ENCODE measurements at places on chromosomes 2 and 18.
A peak's percentile ranks its signal among the peaks of the same experiment; 100 is the strongest.

GRCh38 chr2:45567288-45567963 is 43.6 kb downstream of the SRBD1 start:
- no peak for DNase-seq

- no peak for DNase-seq
Measured at GRCh38 chr2:152782171-152782570, 63.8 kb downstream of the ARL6IP6 start.

DNA sequence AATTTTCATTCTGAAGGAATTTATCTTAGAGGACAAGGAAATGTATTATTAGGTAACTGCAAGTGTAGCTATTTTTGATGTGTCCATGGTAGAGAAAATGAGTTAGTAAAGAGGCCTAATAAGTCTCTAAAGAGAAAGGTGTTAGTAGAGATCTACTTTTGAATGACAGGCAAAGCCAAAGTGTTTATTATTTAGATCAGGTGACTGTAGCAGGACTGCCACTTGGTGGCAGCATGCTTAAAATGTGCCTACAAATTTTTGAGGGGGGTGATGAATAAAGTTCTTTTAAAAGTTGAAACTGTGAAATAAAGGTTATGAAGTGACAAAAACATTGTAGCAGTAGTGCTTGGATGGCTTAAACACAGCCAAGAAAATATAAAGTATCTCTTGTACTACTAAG is 421.5 kb upstream of the MEIS1 start:
- DNase-seq, result no peak

DNA sequence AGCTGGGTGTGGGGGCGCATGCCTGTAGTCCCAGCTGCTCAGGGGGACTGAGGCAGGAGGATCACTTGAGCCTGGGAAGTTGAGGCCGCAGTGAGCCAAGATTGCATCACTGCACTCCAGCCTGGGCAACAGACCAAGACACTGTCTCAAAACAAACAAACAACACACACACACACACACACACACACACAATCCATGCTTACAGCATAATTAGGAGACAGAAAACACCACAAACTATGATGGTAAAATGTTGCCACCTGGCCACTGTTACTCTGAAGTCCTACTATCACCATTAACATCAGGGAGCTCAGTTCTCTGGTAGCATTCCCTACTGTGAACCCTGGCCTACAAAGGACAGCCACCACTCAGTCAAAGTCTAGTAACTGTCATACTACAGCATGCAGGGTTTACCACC is 18.3 kb downstream of the DNPEP start:
- no peak for DNase-seq

DNA sequence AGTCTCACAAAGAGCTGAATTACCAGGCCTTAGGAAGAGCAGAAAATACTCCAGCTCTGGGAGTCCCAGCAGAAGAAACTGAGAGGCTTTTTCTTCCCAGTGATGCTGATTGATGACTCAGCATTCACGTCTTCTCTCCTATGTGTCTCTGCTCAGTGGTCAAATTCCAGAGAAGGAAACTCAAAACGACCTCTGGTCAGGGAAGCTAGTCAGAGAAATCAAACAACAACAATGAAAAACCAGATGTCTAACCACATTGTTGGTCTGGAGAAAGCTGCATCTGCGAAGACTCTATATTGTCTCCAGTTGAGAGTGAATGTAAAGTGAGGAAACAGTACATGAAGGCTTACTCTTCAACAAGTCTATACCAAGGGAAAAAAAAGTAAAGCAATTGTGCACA is 28.6 kb upstream of the CERS6 start:
- no peak for DNase-seq

DNA sequence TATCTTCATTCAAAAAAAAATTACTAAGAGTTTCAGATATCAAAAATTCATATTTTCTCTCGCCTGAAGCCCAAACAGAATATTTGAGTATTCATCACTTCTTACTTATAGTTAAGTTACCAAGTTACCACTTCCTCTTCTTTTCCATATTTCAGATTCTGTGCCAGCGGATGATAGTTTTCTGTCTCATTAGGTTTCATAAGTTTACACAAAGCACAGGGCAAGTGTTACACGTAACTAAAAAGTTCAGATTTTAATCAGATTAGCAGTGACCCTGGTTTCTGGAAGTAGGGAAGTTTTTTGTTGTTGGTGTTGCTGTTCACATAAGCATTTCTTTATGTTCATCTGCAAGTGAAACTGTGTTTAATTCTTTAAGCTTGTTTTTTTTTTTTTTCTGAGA is 10.2 kb downstream of the AFTPH start:
- peak; percentile 43 for DNase-seq

DNA sequence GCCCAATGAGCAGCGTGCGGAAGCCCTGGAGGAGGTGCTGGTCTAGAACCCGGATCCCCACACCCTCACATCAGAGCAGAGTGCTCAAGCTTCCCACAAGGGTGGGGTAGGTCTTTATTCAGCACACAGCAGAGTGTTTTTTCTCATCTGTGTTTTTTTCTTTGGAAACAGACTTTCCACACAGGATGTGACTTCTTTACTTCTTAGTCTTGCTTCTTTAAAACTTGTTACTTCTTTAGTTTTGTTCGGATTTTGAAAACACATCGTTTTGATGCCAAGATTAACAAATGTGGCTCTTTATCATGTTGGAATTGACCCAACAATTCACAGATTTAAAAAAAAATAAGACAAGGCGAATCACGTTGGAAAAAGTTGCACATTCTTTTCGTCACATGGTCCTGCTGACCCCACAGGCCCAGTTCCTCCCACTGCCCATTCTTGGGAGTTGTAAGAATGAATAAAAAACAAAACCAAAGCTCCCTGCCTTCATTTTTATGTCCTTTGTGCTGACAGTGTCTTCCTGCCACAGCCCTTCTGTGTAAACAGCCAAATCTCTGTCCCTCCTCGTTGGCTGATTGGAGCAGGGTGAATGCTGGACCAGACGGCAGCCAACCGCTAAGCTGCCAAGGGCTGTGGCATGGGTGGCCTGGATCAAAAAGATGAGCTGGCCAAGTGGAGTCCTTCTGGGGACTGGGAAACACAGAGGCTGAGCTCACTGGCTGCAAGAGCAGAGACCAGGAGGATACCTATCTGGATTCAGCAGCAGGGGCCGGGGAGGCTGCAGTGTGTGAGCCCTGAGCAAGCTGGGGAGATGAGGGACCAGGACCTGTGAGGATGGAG is 81.6 kb downstream of the TWIST2 start:
- no peak for DNase-seq

GRCh38 chr18:51726614-51727013 is 529.1 kb upstream of the MEX3C start:
- no peak for DNase-seq

DNA sequence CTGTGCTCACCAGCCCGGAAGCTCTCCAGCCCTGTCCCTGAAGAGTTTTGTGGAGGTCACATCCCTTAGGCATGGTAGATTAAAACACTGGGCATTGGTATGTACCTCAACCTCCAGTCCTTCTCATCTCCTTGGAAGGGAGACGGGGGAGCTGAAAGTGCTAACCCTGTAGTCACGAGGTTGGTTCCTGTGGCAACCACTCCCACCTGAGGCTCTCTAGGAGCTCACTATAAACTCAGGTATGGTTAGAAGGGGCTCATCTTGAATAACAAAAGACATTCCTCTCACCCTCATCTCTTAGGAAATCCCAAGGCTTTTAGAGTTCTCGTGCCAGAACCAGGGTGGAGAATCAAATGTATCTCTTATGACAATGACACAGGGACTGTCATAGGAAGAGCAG is 43.0 kb upstream of the MGAT4A start:
- DNase-seq, result no peak

- no peak for DNase-seq
Measured at GRCh38 chr18:29305516-29305915, 1128.6 kb upstream of the CDH2 start.

DNA sequence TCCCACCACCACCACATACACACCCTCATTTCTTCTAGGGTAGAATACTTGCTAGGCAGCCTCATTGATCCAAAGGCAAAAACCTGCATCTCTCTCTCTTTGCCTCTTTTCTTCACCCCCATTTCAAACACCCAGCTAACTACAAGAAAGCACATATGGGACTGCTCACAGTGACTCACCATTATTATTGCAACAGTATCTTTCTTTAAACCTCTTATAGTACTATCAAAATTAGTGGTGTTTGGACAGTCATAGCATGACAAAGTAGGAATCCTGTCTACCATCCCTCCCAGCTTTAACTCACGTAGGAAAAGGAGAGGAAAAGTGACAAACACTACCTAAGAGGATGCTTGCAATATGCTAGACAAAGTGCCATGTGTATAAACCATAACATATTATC is 422.5 kb upstream of the CRIM1 start:
- no peak for DNase-seq

- DNase-seq, result no peak
Measured at GRCh38 chr18:25604196-25604893, 252.4 kb upstream of the ZNF521 start.

DNA sequence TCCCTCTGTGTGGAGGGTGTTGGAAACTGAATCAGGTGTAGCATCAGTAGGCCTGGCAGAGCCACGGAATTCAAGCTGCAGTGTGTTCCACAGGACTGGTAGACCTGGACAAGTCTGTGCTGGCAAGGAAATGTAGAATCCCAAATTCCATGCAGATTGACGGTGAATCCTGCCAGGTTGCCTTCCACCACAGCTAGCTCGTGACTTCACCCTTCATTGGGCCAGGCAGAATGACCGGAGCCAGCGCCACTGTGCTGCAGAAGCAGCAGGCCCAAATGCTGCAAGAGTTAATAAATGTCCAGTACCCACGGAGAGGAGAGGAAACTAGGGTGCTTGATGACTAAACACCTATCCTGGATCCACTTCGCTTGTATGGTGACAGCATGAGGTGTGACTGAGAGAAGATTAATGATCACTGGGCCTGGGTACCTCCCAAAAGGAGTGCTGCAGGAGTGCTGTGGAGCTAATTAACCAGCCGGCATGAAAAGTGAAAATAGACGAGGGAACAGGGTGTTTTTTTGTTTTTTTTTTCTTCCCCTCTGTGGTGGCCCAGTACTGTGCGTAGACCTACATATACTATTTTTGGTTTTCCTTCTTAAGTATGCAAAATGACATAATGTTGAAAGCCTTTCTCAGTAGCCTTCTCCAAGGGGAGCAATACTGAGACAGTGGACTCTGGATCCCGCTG is 122.2 kb downstream of the TANC1 start:
- DNase-seq, result no peak

DNA sequence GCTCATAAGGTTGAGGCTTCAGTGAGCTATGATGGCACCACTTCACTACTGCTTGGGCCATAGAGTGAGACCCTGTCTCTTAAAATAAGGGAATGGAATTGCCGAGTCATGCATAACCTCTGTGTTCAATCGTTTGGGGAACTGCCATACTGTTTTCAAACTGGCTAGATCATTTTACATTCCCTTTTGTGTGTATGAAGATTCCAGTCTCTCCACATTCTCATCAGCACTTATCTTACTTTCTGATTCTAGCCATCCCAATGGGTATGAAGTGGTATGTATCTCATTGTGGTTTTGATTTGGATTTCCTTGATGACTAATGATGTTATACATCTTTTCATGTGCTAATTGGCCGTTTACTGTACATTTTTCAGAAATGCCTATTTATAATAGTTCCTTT is 23.7 kb downstream of the MARCHF7 start:
- DNase-seq, result no peak

DNA sequence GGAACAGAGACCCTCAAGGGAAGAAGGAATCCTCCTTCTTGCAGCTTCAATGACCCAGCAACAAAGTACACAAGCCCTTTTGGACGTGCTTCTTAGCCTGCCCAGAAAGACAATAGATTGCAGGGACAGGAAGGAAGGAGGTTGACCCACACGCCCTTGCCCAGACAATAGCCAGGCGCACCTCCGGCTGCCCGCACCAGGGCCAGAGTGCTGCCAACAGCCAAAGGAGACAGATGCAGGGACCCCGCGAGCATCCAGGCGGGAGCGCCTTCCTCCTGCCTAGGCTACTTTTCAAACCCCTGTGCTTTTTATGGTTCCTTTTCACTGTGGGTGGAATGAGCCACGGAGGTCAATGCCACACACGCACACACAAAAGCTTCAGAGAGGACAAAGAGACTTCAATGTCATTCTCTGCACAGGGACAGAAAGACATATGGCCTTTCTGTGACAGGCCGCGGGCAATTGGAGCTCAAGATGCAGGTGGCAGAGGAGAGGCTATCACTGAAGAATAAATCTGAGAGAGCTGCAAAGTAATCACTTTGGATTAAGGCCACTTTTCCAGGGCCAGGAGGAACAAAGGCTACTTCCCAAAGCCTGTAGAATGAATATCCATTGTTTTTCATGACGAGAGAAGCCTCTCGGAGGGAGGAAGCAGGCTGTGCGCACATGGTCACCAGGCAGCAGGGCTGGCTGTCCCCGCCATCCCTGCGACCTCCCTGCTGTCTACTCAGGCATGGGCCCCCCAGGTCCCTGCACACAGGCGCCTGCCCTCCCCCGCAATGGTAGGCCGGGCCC is 300.6 kb downstream of the EIPR1 start:
- DNase-seq, result no peak

- no peak for DNase-seq
Measured at GRCh38 chr2:202669841-202670240, 35.1 kb downstream of the FAM117B start.

DNA sequence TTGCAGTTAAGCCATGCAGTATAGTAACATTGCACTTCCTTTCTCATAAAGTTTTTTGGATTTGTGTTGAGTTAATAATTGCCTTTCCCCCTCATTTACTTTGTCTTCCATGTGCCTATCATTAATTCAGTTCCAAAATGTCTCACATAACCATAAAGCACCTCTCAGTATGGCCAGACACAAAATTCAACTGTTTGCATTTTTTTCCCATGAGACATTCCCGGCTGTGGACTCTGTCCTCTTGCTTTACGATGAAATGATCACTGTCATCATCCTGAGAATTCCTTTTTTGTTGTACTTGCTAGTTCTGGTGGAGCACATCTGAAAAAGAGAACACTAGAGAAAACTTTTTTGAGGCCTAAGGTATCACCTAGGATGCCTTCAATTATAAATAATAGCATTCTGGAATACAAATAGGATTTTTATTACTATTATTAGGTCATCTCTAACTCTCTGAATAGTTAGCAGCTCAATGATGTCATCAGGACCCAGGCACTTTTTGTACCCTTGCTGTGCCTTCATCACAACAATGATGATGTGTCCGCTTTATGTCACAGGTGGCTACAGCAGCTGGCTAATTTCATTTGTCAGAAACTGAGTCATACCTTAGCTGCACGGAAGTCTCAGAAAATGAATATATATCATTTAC is 8.5 kb upstream of the ATP8B1 start:
- no peak for DNase-seq

- DNase-seq, result no peak
Measured at GRCh38 chr2:36492216-36492945, 105.6 kb downstream of the FEZ2 start.

DNA sequence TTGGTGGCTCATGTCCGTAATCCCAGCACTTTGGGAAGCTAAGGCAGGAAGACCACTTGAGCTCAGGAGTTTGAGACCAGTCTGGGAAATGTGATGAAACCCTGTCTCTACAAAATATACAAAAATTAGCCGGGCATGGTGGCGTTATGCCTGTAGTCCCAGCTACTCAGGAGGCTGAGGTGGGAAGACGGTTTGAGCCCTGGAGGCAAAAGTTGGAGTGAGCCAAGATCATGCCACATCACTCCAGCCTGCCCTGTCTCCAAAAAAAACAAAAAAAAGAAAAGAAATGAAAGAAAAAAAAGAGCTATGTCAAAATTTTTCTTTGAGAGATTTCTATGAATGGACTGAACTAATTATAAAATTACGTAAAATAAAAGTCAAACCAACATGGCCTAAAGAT is 34.7 kb downstream of the ROCK2 start:
- DNase-seq, result no peak

GRCh38 chr2:240613781-240614180 is 11.5 kb upstream of the GPR35 start:
- DNase-seq, result no peak
